ENCODE measurements at places on chromosomes 16 and 17. TPM values are rescaled to one million over a fixed set of nuclear protein-coding genes. Genes with fewer than 3 reads are reported as not detected.

KRTAP1-5 gene
- not detected for total RNA-seq

SLFN14 gene
- total RNA-seq: not detected

CACNG5 gene
- not detected for total RNA-seq

CA4 gene
- 0.20 TPM for total RNA-seq

SDF2 gene
- 63.1 TPM for total RNA-seq

P2RX5 gene
- total RNA-seq: 0.13 TPM

YBX2 gene
- total RNA-seq: 0.07 TPM

LCAT gene
- 3.8 TPM for total RNA-seq

CTRB2 gene
- total RNA-seq: not detected

SLC13A2 gene
- total RNA-seq: not detected

GCSH gene
- 16.3 TPM for total RNA-seq

OR1F1 gene
- total RNA-seq: 0.13 TPM

SPATA22 gene
- total RNA-seq: 0.07 TPM

SYNGR3 gene
- total RNA-seq: 5.6 TPM

DNAH3 gene
- total RNA-seq: under 0.01 TPM

ESRP2 gene
- total RNA-seq: 0.25 TPM

PRSS8 gene
- not detected for total RNA-seq

SALL1 gene
- not detected for total RNA-seq

HID1 gene
- 8.7 TPM for total RNA-seq

CDC27 gene
- total RNA-seq: 178 TPM

FBXO39 gene
- total RNA-seq: 1.4 TPM

FAM222B gene
- 3.4 TPM for total RNA-seq

OR3A2 gene
- total RNA-seq: not detected

MYH8 gene
- not detected for total RNA-seq

NECAB2 gene
- 0.20 TPM for total RNA-seq

SEPTIN12 gene
- not detected for total RNA-seq

KARS1 gene
- 222 TPM for total RNA-seq

Data from pulmonary artery endothelial cell (primary cell).